ENCODE measurements at places on chromosomes 5 and 9. TPM values are rescaled to one million over a fixed set of nuclear protein-coding genes. Genes with fewer than 3 reads are reported as not detected.

PIP5K1B gene
- total RNA-seq = not detected

ADAMTS16 gene
- total RNA-seq = not detected

FRRS1L gene
- not detected for total RNA-seq

CTSV gene
- 1.3 TPM for total RNA-seq

CCDC183 gene
- total RNA-seq = not detected

MRPS2 gene
- total RNA-seq = 53.8 TPM

ZNF366 gene
- 16.4 TPM for total RNA-seq

TMEM252 gene
- total RNA-seq = not detected

FOXD1 gene
- 0.05 TPM for total RNA-seq

DNM1 gene
- total RNA-seq = not detected

IL4 gene
- not detected for total RNA-seq

CACFD1 gene
- total RNA-seq = 5.0 TPM

PGM5 gene
- total RNA-seq = 5.5 TPM

ISL1 gene
- total RNA-seq = not detected

NR5A1 gene
- total RNA-seq = not detected

CCDC112 gene
- 5.8 TPM for total RNA-seq

PHYKPL gene
- total RNA-seq = 25.8 TPM

PCDHB6 gene
- not detected for total RNA-seq

TTC16 gene
- not detected for total RNA-seq

LIFR gene
- total RNA-seq = 40.2 TPM

UGCG gene
- total RNA-seq = 67.7 TPM

LYSMD3 gene
- 17.9 TPM for total RNA-seq

SPATA6L gene
- total RNA-seq = 0.94 TPM

CMBL gene
- 5.9 TPM for total RNA-seq

HSPA4 gene
- total RNA-seq = 106 TPM

SPATA24 gene
- total RNA-seq = 4.6 TPM

C9orf153 gene
- not detected for total RNA-seq

ACOT12 gene
- not detected for total RNA-seq

RAI14 gene
- 133 TPM for total RNA-seq

TEX48 gene
- not detected for total RNA-seq

SHROOM1 gene
- 13.9 TPM for total RNA-seq

ADGRV1 gene
- not detected for total RNA-seq

STARD4 gene
- total RNA-seq = 58.1 TPM

CBY3 gene
- not detected for total RNA-seq

ADAMTS2 gene
- 0.30 TPM for total RNA-seq

MOB3B gene
- total RNA-seq = 0.30 TPM

MYMK gene
- not detected for total RNA-seq

MZB1 gene
- not detected for total RNA-seq

SHOC1 gene
- not detected for total RNA-seq

CERT1 gene
- total RNA-seq = 11.0 TPM

DDX31 gene
- total RNA-seq = 9.9 TPM

SUSD3 gene
- 0.10 TPM for total RNA-seq

SLIT3 gene
- total RNA-seq = under 0.01 TPM

CNTNAP3 gene
- 3.3 TPM for total RNA-seq

HAVCR2 gene
- not detected for total RNA-seq

SH2D3C gene
- 70.7 TPM for total RNA-seq

FAM151B gene
- total RNA-seq = 3.5 TPM

IFNA21 gene
- total RNA-seq = not detected

SLC25A2 gene
- total RNA-seq = 0.15 TPM

JAKMIP2 gene
- not detected for total RNA-seq

FAM221B gene
- not detected for total RNA-seq

RNF183 gene
- total RNA-seq = not detected

NRARP gene
- total RNA-seq = 35.8 TPM

CDC20B gene
- not detected for total RNA-seq

IQGAP2 gene
- 0.39 TPM for total RNA-seq
